Midbrain (tissue), 1 donor: ENCODE measurements at places on chromosomes 7 and 10.

DNA sequence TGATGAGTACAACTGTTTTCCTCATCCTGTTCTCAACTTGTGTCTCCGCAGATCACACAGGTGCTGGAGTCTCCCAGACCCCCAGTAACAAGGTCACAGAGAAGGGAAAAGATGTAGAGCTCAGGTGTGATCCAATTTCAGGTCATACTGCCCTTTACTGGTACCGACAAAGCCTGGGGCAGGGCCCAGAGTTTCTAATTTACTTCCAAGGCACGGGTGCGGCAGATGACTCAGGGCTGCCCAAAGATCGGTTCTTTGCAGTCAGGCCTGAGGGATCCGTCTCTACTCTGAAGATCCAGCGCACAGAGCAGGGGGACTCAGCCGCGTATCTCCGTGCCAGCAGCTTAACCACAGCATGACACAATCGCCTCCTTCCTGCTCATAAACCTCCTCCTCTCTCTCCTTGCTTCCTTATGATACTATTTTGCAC is 126.7 kb upstream of the PRSS58 start:
- no peak for DNase-seq

GRCh38 chr10:77428691-77429395 is 208.8 kb downstream of the KCNMA1 start:
- DNase-seq, result peak; percentile 36

DNA sequence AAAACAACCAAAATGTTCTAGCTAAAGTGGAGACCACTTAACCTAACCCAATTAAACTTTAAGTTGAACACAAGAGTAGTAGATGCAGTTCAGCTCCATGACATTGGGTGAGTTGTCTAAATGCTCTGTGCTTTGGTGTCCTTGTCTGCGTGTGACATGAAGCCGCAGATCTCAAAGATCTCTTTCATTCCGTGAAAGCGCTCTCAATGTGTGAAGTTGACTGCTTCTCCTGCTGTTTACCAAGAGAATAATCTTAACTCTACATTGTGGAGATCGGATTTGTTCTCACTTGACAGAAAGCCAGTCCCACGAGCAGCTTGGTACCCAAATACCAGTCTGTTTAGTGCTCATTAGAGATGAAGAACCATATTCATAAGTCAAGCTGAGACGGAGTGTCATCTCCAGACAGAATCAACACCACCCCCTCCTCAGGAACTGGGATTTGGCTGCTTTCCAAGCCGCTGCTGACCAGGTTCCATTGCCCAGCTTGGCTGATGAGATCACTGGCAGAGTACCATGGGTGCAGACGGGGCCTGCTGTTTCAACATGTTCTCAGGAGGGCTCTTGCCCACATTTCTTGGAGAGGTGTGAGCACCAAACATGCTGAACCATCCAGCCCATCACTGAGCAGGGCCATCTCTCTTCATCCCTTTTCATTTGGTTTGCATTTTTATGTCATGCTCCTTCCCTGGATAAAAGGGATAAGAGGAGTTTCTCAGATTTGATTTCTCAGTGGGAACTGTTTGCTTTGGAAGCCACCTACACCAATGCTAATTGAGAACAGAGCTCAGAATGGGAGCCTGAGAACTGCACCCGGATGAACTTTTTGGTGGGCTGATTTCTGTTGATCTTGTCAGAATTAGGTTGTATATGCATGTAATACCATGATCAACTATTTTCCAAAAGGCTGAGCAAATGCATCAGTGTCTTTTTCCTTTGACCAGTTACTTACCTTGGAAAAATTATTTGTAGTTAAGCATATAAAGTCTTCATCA is 95.8 kb upstream of the AGBL3 start:
- peak; percentile 79 for DNase-seq

GRCh38 chr7:63025815-63026214 is 972.8 kb upstream of the ZNF722 start:
- no peak for DNase-seq

DNA sequence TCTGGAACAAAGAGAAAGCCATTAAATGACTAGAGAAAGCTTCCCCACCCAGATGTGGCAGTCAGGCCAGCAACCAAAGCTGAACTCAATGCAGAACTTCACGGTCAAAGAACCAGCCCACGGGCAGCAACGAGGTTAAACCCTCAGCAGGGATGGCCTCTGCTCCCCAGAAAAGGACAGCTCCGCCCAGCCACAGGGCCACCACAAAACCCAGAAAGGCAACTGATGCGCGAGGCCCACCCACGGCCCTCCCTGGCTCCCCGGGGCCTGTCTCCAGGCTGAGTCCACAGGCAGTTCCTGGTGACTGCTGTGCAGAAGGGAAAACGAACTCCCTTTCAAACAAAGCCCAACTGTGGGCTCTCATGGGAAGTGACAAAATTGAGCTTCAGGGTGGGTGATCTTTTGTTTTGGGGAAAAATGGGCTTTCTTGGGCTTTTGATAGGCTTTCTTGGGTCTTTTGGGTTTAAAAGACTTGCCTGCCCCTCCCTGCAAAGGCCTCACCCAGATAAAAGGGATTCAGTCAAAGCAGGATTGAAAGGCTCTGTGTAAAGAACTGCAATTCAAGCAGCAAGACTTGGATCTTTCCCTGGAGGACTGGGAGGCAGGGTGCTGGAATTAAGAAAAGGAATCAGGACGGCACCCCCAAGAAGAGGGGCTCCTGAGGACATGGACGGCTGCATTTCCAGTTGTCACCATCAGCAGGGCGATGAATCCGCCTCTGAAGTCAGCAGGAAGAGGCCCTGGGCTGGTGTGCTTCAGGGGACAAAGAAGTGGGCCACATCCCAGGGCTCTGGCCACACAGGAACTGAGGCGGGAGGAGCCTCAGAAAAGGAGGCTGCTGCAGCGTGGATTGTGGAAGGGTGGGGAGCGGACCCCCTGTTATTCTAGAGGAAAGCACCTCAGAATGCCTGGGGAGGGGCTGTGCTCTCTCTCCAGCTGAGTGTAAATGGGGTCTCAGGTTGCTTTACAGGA is 209.9 kb downstream of the USP6NL start:
- DNase-seq, result no peak

GRCh38 chr7:89072081-89072480 is 276.5 kb upstream of the TEX47 start:
- DNase-seq, result no peak

- DNase-seq, result no peak
Measured at GRCh38 chr7:36777062-36777461, 52.8 kb upstream of the AOAH start.

DNA sequence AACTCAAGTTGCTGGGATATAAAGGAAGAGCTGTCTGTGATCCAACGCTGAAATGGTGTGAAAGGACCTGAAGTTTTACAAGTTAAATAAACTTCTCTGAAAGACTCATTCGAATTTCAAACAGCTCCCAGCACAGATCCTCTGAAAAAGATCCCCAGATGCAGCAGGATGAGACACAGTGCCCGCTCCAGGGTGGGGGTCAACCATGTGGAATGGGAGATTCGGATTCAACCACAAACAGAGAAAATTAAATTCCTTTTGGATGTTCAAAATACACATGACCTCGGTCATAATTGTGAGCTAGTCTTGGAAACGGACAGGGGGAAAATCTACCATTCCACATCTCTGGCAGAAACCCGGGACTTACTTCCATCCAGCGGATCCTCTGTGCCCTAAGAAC is 119.6 kb downstream of the PRKAG2 start:
- no peak for DNase-seq

DNA sequence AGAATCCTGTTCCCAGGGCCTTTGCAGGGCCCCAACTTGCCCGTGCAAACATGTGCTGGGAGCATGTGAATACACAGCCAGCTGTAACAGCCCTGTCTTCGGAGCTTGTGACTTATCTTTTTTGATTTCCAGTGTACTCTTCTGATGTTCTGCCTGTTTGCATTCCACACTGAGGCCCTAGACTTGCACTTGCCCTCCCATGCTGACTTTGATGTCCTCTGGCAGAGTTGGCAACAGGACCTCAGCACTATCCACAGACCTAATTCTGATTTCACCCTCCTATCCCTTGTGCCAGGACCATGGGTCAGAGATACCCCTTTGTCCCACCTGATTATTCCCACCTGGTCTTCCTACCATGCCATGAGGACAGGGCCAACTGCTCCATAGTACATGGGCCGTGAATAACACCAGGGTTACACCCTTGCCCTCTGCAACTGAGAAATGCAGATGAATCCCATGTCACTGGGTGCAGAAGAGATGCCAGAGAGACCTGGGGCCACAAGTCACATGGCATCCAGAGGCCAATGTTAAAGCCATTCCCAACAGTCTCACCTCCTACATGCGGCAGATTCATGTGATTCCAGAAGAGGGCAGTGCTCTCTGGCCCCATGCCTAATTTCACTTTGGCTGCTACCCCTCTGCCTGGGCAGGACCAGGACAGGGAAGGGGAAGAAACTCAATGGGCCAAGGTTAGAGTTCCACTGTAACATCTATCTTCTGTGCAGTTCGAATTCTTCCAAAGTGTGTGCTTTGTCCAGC is 43.0 kb downstream of the SCRN1 start:
- DNase-seq, result peak; percentile 25

DNA sequence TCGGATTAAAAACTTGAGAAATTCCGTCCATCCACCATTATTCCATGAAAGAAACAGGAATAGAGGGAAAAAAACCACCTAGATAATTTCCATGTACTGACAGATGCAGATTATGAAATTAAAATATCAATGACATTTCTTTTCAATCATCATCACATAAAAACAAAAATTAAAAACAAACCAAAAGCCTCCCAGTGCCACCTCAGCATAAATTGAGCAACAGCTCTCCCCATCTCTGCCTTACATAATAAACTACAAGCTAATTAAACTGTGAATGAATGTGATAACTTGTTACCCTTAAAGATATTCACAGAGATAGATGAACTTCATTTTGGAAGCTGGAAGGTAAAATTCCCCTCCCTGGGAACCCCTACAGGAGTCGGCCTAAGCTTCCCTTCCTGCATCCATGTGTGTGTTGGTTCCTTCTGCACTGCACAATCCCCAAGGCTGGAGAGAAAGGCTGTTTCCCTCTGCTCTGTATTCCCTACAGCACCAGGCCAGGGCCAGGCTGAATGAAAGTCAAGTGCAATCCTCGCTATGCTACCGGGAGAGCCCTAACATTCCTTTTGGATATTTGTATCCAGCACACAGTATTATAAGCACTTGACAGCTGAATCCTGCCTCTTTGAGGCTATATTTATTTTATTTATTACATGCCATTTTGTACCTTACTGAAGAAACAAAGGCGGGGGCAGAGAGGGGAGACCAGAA is 8.1 kb downstream of the CCDC6 start:
- DNase-seq, result no peak

DNA sequence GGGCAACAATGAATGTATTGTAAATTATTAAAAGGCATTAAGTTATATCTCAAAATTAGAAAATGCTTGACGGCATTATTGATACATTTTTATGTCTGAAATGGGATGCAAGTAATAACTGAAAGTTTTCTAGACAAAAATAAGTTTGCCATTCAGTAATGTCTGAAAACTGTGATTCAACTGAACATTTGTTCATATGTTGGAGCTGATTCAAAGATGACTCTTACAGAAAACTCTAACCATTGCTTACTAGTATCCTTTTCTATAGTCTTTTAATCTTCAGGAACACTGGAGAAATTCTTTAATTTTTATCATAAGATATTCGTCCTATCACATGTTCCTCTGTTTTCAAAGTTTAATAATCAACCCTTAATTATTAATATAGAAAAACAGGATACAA is 71.1 kb upstream of the TFEC start:
- DNase-seq, result no peak
